HepG2 (cell line): ENCODE measurements at places on chromosomes 12 and 14. TPM values are rescaled to one million over a fixed set of nuclear protein-coding genes. Genes with fewer than 3 reads are reported as not detected.

GRCh38 chr12:4584281-4584680 is 22.3 kb downstream of the DYRK4 start:
- DNase-seq = no peak

PTGDR gene
- total RNA-seq = not detected in 2 replicates

NPFF gene
- total RNA-seq = 0.51 TPM in 1 of 2 replicates, not detected in the other

DNA sequence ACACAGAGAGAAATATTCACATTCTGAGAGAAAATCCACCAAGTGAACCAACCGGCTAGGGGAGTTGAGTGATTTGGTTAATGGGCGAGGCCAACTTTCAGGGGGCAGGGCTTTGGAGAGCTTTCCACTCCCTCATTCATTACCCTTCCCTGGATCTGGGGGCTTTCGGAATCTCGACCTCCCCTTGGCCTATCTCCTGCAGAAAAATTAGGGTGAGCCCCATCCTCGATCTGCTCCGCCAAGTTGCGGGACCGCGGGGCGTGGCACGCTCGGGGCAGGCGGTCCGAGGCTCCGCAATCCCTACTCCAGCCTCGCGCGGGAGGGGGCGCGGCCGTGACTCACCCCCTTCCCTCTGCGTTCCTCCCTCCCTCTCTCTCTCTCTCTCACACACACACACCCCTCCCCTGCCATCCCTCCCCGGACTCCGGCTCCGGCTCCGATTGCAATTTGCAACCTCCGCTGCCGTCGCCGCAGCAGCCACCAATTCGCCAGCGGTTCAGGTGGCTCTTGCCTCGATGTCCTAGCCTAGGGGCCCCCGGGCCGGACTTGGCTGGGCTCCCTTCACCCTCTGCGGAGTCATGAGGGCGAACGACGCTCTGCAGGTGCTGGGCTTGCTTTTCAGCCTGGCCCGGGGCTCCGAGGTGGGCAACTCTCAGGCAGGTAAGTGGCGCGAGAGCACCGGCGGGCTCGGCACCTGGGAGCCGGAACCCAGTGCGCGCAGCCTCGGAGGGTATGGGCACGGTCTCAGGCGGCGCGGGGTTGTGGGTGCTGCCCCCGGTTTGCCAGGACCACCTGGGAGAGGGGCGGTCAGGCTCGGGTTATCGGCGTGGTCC is at the start of gene ERBB3:
ERBB3 (plus strand) TSS at position 443 of the 833 bp plus-strand sequence; CDS start at position 579, 136 bp downstream.
- peak; percentile 82 for DNase-seq

PARP2 gene
- 37.3 and 39.1 TPM in 2 replicates for total RNA-seq

- DNase-seq = no peak
Measured at GRCh38 chr14:51304941-51305340, 64.9 kb downstream of the TMX1 start.

GRCh38 chr12:2008677-2009076 is 4.4 kb upstream of the DCP1B start:
- DNase-seq = no peak

TMCC3 gene
- total RNA-seq = not detected in 2 replicates

- no peak for DNase-seq
Measured at GRCh38 chr12:56437430-56438176, 11.6 kb downstream of the TIMELESS start.

DNA sequence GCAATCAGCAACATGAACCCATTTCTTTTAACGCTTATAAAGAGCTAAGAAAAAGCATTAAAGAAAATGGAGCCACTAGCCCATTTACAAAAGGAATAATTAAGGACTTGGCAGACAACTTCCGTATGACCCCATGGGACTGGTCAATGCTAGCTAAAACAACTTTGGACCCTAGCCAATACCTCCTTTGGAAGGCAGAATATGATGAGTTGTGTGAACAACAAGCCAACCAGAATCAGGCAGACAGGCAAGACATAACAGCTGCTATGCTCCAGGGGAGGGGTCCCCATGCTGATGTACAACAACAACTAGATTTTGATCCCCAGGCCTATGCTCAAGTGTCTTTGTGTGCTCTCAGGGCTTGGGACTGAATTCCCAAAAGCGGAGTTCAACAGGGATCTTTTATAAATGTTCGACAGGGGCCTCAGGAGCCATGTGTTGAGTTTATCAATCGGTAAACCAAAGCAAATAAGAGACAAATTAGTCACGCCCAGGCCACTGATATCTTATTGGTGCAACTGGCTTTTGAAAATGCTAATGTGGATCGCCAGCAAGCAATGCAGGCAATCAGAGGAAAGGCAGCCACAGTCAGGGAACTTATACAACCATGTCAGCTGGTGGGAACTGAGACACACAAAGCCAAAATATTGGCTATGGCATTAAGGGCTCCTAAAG is 254.4 kb upstream of the DIO2 start:
- no peak for DNase-seq

GRCh38 chr12:9319842-9320173 is 111.6 kb upstream of the PZP start:
- no peak for DNase-seq

DNA sequence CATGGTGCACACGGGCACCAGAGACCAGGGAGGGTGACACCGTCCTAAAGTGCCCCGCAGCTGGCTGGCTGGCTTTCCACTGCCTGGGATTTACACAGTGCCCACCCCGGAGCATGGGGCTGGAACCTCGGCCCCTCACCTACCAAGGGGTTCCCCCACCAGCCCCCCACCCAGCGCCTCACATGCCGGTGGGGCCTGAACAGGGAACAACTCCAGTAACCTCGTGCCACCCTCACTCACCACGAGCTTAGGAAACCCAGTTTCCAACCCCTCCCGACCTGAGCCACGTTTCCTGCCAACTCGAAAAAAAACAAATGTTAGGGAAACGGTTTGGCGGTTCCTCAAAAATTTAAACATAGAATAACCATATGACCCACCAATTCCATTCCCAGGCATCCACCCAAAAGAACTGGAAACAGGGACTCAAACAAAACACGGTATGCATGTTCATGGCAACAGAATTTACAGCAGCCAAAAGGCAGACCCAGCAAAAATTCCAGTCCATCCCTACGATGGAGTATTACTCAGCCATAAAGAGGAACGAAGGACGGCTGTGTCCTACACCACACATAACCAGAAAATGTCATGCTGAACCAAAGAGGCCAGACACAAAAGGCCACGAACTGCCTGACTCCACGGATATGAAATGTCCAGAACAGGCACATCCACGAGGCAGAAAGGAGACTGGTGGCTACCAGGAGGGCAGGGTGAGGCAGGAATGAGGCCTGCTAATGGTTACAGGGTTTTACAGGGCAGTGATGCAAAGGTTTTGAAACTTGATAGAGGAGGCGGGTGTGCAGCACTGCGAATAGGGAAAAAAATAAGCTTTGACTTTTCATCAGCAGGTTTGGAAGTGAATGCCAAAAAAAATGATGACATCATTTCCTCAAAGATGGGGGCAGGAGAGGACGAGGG is 68.9 kb downstream of the NCOR2 start:
- no peak for DNase-seq

DNA sequence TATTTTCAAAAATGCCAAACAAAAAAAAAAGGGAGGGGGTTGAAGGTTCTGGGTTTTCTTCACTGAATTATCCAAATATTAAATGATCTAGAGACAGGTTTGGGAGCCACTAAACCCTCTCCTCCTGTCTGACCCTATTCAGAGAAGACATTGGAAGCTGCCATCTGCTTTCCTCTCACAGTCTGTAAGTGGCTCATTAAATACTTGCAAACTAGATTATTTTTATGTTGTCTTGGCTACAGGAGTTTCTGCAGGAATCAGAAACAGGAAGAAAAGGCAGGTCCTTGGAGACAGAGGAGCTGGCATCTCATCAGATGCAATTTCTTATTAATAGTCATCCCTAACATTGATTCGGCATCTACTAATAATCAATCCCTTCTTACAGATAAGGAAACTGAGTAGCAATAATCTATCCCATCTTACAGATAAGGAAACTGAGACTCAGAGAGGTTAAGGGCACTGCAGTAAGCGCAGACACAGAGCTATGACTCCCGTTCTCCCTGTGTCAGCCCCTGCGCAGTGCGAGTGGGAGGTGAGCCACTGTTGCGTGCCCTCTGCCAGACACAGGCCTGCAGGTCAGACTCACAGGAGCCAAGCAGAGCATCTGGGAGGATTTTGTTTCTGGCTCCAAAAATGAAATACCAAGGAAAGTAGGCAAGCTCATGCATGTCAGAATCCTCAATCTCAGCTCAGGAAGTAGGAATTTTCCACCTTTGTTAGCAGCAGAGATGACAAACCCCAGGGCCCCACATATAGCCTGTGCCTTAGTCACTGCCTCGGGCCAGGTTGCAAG is 11.0 kb downstream of the BDKRB2 start:
- DNase-seq = no peak

GRCh38 chr14:34470319-34470718 is 8.3 kb upstream of the SPTSSA start:
- DNase-seq = no peak

DNA sequence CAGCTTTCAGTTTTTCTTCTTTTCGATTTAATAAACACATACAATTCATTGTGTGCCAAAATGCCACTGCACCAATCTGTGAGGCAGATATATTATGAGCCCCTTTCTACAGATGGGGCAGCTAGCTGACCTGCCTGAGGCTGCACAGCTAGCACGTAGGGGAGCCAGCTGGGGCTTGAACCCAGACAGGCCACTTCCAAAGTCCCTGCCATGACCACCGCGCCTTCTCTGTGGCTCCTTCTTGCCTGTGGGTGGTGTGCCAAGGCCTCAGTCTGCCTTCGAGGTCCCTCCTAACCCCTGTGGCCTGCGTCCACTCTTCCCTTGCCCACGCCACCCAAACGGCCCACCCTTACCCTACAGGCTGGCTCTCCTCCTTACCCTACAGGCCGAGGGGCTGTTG is 16.2 kb downstream of the FAM222A start:
- no peak for DNase-seq

- no peak for DNase-seq
Measured at GRCh38 chr14:58872061-58872460, 234.3 kb downstream of the DACT1 start.

P2RX7 gene
- 0.13 TPM in 1 of 2 replicates, not detected in the other for total RNA-seq

PROX2 gene
- total RNA-seq = not detected in 2 replicates

GRCh38 chr12:121537814-121538698 is 42.8 kb downstream of the KDM2B start:
- no peak for DNase-seq

DNA sequence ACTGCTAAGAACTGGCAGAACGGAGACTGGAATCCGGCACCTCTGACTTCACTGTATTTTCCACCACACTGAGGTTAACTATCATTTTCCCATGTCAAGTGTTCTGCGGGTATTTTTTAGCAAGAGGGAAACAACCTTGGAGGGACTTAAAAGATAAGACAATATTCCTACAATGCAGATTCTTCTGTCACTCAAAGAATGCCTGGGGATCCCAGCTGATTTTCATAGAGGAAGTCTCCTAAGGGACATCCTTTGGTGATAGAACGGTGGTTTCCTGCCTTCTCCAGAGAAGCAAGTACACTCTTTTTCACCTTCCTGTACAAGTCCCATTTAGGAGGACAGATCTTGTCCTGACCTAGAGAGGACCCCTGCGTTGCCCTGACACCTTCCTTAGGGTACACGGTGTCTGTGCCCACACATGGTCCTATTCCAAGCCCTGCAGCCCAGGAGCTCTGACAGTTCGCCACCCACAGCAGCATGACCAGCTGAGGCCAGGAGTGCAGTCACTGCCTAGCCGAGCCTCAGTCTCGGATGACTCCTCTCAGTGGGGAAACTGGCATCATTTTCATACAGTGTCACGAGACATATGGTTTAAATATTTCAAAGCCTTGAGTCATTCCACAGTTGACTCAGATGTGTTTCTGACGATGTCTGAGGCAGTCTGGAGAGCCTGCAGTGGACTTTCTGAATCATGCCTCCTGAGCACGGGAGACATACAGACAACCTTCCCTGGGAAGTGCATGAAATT is 181.3 kb upstream of the FKBP4 start:
- no peak for DNase-seq

GRCh38 chr14:63478437-63478852 is 64.7 kb downstream of the PPP2R5E start:
- no peak for DNase-seq
